NCI-H82 (cell line): ENCODE measurements at places on chromosomes 1 and 21.

DNA sequence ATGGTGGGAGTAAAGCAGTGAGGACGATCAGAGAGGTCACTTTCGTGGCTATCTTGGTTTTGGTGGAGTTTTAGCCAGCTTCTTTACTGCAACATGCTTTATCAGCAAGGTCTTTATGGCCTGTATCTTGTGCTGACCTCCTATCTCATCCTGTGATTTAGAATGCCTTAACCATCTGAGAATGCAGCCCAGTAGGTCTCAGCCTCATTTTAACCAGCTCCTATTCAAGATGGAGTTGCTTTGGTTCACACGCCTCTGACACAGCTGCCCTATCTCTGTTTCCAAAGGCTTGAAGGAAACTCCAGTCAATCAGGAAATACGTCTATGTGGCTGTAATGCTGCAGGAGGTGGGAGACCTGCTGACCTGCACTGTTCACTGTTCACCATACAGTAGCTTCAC lies 146.1 kb upstream of the POGK start:
- DNase-seq, result no peak

DNA sequence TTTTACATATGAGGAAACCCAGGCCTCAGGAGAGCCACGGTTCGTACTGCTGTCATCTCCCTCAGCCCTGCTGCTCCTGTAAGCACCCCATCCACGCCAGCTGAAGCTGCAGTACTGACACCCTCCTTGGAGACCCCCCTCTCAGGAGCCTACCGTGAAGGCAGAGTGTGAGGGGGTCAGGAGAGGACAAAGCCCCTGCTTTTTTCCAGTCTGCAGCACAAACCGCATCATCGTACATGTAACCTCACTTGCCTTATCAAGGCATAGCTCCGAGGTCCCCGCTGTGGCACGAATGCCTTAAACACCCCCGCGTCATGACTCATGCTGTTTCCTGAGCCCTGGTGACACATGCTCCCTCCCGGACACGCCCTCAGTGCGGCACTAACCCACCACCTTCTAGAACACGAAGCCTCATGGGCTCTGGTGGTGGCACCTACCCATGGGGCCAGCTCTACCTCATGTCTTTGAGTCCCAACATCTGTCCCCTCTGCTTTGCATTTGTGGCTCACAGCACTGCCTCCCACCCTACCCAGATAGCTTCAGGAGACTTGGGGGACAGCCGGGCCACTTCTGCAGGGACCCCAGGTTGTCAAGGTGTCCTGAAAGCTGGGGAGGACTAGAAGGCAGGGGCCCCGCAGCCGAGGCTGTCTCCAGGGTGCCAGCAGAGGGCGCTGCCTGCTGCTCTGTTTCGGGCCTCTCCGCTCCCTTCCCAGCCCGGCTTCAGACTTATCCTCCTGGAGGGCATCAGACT lies 4.9 kb downstream of the SH3BGRL3 start:
- peak; percentile 81 for DNase-seq

DNA sequence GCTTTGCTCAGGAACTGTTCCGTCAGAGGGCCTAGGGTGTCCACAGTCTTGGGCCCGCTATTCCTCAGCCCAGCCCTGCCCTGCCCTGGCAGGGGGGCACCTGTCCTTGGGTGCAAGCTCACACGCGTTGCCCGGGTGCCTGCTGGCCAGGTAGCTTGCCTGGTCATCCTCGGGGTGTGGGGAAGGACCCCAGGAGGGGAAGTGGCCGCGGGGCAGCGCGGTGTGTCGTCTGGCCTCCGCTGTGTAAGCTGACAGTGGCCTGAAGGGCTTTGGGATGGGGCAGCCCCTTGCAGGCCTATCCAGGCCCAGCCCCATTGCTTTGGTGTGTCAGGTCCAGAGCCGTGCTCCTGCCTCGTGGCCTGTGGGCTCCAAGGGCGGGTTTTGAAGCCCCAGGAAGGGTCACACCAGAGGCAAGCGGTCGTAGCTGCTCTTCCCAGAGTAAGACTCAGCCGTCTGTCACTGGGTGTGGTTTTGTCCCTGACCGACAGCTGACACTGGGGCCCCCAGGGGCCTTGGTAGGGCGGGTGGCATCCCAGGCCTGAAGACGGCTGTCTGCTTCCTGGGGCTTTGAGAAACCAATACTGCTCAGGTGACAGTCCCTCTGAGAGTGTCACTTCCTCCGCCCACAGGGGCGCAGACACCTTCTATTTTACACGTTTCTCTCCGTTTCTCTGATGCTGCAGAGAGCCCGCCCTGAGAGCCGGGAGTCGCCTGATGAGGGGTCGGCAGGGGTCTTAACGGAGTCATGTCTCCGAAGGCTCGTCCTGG lies 72.1 kb downstream of the SKI start:
- no peak for DNase-seq

DNA sequence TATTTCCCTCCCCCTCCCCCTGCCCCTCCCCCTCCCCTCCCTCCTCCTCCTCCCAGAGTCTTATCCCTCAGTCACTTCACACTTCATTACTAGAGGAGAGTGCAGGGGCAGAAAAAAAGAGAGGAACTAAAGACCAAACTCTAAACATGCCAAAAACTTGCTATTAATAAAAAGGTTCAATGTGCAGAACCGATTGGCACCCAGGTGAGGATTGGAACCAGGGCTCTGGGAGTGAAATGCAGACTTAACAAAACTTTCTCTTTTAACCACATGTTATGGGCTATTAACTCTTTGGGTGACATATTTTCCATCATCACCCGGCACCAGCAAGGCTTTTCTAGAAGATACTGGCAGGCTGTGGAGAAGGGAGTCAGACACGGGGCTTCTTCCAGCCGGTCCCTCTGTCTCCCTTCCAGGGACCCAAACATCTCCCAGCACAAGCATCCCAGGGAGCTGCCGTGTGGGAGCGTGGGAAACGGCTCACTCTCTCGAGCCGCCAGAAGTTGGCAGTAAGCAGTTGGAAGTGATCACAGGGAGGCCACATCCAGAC lies 13.6 kb downstream of the NID1 start:
- DNase-seq, result no peak

- no peak for DNase-seq
Measured at GRCh38 chr1:64755361-64755760, 10.5 kb downstream of the RAVER2 start.

DNA sequence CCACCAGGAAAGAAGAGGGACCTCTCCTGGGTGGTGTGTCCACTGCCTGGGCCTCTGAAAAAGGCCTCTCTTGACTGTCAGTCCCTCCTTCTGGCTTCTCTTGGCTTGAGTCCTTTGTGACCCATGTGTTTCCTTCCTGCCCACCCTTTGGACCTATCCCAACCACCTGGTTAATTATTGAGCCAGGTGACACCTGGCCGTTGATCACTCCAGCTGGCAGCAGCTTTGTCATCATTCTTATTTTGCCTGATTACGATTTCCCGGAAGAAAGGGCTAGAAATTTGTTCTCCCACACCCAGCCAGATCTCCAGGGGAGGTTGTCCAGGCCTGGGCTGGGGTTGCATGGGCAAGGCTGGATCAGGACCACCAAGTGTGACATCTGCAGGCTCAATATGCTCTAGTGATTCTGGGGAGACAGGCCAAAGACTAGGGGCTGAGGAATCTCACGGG lies 24.8 kb downstream of the CSF1 start:
- no peak for DNase-seq

DNA sequence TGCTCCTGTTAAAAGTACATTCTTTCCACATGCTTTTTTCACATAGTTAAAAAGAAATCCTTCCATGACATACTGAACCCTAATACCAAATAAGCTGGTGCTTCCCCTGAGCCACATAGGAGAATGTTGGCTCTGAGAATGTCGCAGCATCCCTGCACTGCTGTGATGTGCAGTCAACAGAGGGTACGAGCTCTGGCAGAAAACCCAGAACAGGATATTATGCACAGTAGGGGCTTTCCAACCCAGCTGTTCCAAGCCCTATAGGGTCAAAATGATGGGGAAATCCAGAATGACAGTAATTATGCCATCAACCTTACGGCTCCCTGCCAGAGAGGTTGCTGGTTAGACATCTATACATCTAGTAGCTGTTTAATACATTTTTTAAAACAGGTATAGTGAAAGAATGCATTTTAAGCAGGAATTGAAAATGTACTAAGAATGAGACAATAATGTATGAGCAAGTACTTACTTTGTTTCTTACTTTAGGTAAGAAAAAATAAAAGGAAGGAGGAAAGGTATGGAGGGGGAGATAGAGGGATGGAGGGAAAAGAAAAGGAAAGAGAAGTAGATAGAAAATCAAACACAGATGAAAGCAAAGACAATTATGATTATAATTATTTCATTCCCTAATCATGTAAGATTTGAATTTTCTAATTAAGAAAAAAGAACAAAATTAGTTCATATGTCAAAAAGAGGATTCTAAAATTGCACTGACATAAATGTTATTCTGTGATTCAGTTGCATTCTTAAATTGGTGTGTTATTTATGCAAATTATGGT lies 126.0 kb downstream of the NR5A2 start:
- no peak for DNase-seq

GRCh38 chr1:24514946-24515345 lies 12.3 kb downstream of the RCAN3 start:
- DNase-seq, result no peak

- no peak for DNase-seq
Measured at GRCh38 chr21:43370091-43370658, 56.8 kb downstream of the SIK1 start.

DNA sequence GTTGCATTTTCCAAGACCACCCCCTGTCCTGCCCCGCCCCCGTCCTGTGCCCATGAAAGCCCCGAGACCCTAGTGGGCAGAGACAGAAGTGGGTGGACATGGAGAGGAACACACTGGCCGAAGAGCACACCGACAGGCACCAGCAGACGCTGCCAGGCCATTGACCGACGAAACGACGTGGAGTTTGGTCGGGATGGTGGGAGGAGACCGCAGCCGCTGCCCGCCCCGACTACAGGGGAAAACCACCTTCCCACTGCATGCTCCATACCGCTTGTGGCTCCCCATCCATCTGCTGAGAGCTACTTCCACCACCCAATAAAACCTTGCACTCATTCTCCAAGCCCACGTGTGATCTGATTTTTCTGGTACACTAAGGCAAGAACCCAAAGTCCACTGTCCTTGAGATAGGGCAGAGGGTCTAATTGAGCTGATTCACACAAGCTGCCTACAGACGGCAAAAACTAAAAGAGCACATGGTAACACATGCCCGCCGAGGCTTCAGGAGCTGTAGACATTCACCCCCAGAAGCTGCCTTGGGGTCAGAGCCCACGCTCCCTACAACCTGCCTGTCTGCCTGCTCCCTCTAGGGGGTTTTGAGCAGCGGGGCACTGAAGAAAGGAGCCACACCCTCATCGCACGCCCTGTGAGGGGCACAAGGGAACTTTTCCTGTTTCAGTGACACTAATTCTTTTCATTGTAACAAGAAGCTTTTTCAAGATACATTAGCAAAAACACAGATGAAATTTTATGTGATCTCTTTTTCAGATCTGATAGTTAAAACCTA lies 81.2 kb upstream of the RAB3GAP2 start:
- peak; percentile 65 for DNase-seq

GRCh38 chr1:61442544-61442943 lies 282.4 kb downstream of the TM2D1 start:
- DNase-seq, result no peak

DNA sequence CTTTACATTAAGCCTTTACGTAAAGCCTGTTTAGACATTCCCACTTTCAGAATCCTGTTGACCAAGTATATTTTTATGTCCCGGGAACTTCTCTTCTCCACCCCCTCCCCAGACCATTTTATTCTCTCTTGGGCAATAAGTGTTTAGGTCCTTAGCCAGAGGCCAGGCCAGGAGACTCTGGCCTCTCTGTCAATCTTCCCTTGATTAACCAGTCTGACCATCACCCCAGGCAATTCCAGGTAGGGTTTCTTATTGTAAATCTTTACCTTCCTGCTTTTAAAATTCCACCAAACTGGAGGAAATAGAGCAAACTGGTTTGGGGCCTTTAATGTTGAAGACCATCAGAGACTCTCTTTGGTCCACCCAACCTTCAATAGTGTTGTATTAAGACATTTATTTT lies 12.2 kb upstream of the IFI6 start:
- no peak for DNase-seq
